ENCODE measurements at places on chromosomes 12 and 14.

GRCh38 chr12:124637581-124637981 is 70.2 kb upstream of the NCOR2 start:
- DNase-seq = no peak

DNA sequence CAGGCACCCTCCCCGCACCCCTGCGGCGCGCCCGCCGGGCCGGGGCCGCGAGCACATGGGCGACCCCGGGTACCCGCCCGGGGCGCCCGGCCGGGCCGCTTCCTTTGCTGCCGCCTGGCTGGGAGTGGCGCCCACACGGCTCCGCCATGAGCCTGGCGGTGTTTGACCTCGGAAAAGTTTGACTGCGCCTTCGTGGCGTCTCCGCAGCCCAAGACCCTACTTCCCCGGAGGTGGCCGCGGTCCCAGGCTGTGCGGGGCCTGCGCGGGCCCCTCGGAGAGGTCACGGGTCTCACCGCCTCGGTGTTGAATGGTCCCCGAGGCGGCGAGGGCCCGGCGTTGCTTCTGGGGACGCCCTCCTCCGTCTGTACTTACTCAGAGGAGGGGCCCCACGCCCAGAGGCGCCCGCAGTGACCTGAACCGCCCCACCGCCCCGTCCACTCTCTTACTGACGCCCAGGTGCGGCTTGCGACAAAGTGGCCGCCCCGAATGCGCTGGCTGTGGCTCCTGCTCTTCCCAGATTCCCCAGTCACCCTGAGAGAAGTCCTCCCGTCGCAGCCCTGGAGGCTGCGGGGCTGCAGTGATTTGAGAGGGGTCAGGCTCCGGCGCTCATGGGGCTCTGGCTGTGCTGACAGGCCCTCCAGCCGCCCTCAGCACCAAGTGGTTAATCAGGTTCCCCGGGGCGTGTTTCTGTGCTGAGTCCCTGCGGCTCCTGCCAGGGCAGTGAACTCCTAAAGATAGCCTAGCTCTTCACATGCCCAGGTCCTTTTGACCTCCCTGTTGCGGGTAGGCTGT is 5.8 kb downstream of the KMT5A start:
- no peak for DNase-seq

- DNase-seq = no peak
Observed at GRCh38 chr12:98771811-98772752, 127.0 kb downstream of the APAF1 start.

DNA sequence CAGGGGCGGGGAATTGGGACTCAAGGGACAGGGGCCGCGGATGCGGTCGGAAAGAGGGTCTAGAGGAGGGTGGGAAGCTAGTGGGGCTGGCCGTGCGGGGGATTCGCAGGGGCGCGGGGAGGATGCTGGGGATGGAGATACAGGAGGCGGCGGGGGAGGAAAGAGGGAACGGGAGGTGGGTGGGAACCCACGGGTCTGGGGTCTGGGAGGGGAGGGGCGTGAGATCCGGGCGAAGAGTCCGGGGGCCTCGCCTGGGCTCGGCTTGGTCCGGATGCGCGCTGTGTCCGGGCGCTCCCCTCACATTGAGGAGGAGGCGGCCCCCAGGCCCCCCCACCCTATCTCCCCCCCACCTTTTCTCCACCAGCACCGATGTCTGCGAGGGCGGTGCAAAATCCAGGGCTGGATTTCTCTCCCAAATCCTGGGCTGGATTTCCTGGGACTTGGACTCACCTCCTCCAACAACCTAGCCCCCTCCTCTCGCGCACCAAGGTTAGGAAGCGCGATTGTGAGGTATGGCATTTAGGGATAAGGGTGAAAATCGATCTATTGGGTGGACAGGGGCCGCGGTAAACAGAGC is at the start of gene AGAP2:
AGAP2 (minus strand) TSS at position 82 of the 577 bp plus-strand sequence. CDS start 496 bp downstream, outside the sequence.
- DNase-seq = peak; percentile 29

GRCh38 chr12:122793685-122794106 is 19.3 kb downstream of the CCDC62 start:
- DNase-seq = peak; percentile 14

DNA sequence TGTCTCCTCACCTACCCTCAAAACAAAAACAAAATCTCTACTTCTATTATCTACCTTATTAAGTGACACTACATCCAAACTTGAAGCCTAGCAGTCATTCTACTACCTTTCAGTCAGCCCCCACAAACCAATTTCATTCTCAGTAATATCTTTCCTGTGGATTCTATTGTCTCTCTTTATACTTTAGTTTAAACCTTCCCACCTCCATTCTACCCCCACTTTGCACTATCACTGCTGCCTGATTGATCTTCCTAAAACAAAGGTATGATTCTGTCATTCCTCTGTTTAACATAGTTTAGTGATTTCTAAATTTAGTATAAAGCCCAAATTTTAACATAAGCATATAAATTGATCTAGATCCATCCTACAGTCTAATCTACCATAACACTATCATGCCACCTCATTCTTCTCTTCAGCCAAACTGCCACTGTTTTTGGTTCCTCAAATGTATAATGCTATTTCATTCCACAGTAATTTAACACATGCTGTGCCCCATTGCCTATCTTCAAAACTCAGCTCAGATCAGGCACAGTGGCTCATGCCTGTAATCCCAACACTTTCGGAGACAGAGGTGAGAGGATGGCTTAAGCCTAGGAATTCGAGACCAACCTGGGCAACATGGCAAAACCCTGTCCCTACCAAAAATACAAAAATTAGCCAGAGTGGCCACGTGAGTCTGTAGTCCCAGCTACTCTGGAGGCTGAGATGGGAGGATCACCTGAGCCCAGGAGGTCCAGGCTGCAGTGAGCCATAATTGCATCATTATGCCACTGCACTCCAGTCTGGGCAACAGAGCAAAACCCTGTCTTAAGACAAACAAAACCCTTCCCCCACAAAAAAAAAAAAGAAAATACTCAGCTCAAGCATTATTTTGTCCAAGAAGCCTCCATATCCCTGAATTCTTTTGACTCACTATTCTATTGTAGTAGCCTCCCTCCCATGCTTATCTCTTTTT is 3.1 kb upstream of the STRN3 start:
- no peak for DNase-seq

- DNase-seq = no peak
Observed at GRCh38 chr12:23703051-23703450, 246.4 kb downstream of the SOX5 start.

DNA sequence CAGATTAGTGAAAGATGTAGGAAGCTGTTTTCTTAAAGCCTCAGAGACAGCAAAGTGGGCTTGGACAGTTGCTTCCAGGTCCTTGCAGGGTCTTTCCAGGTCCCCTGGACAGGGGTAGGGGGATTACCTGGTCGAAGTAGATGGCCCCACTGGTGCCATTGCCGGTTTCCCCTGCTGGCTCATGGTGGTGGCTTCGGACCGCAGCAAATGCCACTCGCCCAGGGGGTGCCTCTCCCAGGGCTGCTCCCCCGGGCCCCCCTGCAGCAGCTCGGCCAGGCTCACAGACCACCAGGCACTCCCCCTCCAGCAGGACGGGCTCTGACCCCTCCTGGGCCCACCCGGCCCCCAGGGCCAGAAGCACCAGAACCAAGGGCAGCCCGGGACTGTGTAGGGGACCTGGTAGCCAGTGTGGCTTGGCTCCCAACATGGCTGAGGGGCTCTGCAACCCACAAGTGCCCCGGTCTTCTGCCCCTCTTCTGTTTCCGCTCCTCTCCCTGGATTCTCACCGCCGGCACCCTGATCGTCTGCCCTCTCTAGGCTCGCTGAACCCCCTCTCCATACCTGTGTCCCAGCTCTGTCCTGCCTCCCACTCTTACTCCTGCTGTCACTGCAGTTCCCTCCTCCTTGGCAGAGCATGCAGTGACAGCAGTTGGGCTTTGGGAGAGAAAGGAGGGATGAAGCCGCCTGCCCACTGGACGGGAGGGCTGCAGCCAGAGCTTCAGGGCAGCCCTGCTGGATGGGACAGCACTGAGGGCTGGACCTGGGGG is 657 bp downstream of the CBLN3 start:
- DNase-seq = peak; percentile 65

DNA sequence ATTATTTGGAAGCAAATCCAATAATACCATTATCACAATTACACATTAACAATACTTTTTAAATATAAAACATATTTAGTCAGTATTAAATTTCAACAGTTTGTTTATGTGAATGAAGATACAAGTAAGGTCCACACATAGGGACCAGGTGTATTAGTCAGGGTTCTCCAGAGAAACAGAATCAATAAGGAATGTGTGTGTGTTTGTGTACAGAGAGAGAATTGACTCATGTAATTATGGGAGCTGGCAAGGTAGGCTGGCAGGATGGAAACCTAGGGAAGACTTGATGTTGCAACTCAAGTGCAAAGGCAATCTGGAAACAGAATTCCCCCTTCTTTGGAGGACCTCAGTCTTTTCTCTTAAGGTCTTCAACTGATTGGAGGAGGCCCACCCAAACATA is 123.2 kb upstream of the OTX2 start:
- DNase-seq = no peak

DNA sequence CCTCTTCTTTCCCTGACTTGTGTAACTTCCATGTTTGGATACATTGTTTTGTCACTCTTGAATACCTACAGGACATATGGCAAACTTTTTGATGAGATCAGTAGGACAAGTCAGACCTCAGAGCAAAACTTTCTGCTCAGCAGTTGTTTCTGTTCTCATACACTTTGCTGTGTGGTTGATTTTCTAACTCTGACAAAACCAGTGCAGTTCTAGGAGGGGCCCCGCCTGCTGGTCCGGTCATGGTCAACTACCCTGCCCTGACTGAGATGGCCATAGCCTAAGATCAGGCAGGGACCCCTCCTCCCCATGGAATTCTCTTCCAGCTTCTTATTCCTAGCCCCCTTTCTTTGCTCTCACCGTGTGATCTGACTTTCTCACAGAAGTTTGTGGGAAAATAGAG is 92.8 kb downstream of the OTOGL start:
- no peak for DNase-seq

DNA sequence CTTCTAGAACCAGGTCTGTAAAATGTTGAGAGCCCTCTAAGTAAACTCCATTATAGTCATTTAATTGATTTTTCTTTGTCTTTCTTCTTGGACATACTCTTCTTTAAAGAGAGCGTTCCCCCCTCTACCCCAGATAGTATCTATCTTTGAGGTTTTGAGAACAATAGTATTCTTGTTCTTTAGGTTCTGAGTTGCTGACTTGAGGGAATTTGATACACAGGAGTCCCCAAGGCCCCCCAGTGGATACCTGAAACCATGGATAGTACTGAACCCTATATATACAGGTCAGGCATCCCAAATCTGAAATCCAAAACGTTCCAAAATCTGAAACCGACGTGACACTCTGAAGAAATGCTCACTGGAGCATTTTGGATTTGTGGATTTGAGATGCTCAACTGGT is 65.5 kb downstream of the FUT8 start:
- DNase-seq = no peak

DNA sequence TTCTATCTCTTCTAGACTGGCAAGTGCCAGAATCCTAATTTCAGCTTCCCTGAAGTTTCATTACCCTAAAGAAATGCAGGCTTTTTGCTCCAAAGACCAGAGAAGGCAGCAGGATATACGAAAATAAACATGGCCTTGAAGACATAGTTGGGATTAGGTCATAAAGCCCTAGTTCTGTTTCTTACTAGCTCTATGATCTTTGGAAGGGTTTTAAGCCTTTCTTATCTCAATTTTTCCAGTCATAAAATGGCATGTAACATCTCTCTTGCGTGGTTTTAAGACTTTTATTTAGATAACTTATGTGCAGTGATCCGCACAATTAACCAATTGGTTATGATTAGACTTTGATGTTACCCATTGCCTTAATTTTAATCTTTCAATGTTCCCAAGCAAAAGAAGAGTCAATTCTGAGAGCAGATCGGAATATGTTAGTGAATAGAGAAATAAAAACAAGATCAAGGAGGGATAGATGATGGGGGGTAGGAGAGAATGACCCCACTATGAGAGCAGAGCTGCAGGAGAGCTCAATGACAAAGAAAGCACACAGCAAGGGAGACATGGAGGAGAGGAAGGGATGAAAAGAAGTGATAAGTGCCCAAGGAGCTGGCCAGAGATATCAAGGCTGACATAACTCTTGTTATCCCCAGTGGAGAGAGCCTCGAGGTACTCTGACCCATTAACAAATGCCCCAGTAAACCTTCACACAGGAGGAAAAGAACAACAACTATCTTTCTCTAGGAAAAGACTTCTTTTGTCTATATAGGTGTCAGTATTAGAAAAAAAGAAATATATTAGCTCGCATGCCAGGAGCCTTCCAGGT is 53.0 kb upstream of the ANP32D start:
- no peak for DNase-seq

GRCh38 chr12:105820429-105821125 is 318.2 kb downstream of the NUAK1 start:
- no peak for DNase-seq

- no peak for DNase-seq
Observed at GRCh38 chr12:81722004-81722403, 37.1 kb downstream of the PPFIA2 start.

DNA sequence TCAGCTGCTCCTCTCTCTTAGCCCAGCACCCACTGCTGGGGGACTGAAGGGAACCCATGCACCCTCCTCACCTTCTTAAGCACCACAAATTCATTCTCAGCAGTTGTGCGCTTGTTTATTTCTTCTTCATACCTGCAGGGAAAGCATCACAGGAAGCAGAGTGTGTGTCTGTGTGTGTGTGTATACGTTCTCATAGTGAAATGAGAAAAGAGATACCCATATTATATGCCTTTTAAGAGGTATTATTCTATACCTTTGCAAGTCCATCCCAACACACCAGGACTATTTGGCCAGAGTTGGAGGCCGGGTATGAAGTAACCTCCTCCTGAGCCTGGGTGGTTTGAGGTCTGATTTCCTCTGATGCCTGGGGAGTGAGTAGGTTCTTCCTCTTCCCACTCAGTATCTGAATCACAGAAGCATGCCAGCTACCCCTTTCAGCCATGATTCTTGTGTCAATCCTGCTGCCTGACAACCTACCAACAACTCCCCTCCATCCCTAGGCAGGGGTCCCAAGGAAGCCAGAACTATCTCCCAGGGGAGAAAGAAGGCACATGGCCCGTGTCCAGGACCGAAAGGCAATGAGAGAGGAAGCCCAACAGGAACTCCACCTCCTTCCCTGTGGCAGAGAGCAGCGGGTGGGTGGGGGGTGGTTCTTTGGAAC is 3.0 kb downstream of the KRT73 start:
- no peak for DNase-seq

DNA sequence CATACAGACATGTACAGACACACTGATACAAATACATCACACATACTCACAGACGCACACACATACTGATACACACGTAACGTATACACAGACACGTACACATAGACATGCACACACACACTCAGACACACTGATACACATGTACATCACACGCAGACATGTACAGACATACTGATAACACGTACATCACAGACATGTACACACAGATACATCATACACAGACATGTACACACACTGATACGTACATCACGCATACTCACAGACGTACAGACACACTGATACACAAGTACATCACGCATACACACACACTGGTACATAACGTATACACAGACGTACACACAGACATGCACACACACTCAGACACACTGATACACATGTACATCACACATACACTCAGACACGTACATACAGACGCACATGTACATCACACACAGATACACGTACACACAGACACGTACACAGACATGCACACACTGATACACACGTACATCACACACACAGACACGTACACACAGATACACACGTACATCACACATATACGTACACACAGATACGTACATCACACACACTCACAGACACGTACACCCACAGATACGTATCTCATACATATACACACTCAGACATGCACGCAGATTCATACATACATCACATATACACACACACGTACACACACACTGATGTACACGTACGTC is 5.1 kb downstream of the ZNF605 start:
- DNase-seq = no peak

GRCh38 chr12:61355105-61355504 is 905.1 kb upstream of the USP15 start:
- DNase-seq = no peak

- DNase-seq = no peak
Observed at GRCh38 chr12:53219292-53219955, 12.4 kb upstream of the ITGB7 start.

Data from cerebellar nuclear complex (tissue), 1 donor.